T-helper 1 cell treated with Interleukin-12 subunit alpha and Interleukin-12 subunit beta and Interleukin-4 antibody, amounts not matched to agents 30 ng/mL and 1 ng/mL, for 36 hours (primary cell): ENCODE measurements at places on chromosomes 16 and 17. TPM values are rescaled to one million over a fixed set of nuclear protein-coding genes. Genes with fewer than 3 reads are reported as not detected.

The CDK5R1 gene
- 3.5 and 3.9 TPM in 2 replicates for total RNA-seq

The RAB11FIP4 gene
- 33.1 and 34.3 TPM in 2 replicates for total RNA-seq

The SDR42E1 gene
- total RNA-seq, result 8.5 and 8.7 TPM in 2 replicates

The VAT1L gene
- total RNA-seq, result not detected in 2 replicates

The OR2C1 gene
- not detected in 2 replicates for total RNA-seq

The FOXJ1 gene
- 0.22 and 0.32 TPM in 2 replicates for total RNA-seq

The ZNF469 gene
- 0.46 and 0.66 TPM in 2 replicates for total RNA-seq

The MT3 gene
- 2.5 and 5.0 TPM in 2 replicates for total RNA-seq

The PRR11 gene
- total RNA-seq, result 40.6 and 48.8 TPM in 2 replicates
